ENCODE measurements at places on chromosomes 3 and 15.

- no peak for DNase-seq
Observed at GRCh38 chr15:79520654-79521053, 88.5 kb downstream of the MINAR1 start.

GRCh38 chr3:52671676-52672075 is 14.0 kb downstream of the PBRM1 start:
- no peak for DNase-seq

- no peak for DNase-seq
Observed at GRCh38 chr3:127422663-127423375, 135.0 kb upstream of the PRR20G start.

DNA sequence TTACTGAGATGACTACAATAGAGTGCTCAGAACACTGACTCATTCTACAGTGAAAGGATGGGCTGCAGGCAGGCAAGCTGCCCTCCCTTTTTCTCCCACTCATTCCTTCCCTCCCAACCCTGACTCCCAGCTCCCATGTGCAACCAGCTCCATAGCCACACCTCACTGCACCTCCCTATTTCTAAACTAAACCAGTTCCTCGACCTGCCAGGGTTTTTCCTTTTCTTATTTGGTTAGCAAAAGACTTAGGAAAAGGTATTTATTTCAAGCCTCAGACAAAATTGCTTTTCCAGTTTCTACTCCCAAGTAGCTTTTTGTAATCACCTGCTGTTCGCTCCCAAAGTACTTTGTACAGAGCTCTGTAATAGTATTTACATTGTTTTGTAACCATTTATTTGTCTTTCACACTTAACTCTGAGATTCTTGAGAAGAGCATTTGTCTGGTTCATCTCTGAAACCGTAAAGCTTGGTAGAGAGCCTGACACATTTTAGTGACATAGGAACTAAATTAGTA is 2.2 kb downstream of the AADAC start:
- DNase-seq = no peak

DNA sequence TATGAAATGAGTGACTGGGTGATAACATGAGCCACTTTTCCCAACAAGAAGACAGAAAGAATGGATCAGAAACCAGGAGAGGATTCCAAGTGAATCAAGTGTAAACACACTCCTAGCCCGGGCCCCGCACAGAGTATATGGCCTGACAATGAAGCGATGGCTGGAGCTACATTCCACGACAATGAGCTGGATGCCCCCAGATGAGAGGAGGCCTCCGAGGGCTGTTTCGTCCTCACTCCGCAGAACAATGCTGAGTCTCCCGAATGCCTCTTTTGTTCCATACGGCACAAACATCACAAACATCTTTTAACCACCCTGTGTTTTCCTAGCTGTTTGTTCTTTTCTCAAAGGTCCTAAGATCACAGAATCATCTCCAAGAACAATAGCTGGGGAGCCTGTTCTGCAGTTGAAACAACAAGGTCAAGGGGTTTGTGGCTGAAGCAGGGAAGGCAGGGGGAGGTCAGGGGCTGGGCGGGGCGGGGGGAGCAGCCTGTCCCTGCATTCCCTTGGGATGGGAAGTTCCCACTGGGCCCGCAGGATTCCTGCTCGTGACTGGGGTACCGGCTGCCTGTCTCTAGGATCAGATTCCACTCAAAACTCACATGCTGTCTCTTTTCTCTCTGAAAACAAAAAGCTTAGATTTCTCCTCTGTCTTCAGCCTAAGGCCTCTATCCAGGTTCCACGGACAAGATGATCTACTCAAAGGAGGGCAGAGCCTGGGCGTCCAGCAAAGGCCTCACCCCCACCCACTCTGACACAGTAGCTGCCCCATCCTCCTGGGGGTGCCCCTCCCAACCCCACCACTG is 151.3 kb downstream of the XXYLT1 start:
- no peak for DNase-seq

GRCh38 chr3:190595179-190595795 is 81.4 kb downstream of the IL1RAP start:
- no peak for DNase-seq

DNA sequence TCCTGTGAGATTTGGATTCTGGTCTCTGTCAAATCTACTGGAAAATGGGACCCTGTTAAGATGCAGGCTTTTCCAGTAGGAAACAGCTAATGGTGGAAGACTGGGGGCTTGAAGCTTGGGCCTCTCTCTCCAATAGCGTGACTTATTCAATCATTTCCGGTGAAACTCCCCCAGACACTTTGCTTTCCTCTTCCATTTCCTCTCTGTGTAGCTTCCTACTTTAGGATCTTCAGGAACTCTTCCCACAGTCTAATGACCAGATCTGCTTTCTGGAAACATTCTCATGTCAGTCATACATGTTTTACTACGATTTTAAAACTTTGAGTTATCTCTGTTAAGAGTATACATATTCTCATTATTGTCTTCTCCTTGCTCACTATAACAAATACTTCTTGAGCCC is 28.0 kb upstream of the TPRG1 start:
- DNase-seq = no peak

DNA sequence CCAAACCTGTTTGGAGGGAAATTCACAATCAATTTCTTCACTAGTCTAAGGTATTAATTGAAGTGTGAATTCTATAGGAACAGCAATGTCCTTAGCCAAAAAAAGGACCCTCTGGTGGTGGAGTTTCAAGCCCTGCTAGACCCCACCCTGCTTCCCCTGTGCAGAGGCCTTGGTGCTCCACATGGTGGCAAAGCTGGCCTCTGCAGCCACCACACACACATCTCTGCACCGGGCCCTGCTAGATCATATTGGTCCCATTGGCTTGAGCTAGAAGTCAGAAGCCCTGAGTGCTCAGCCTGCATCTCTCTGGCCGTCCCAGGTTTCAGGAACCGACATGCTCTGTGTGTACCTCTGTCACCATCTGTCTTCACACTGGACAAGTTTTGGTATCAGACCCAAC is 220.9 kb upstream of the TRIM42 start:
- DNase-seq = no peak

Measured in T-helper 17 cell (primary cell).